ENCODE measurements at places on chromosomes 4 and X. TPM values are rescaled to one million over a fixed set of nuclear protein-coding genes. Genes with fewer than 3 reads are reported as not detected.

GRCh38 chr4:7377223-7377865, 57.4 kb downstream of the PSAPL1 start:
- no peaks in the 10 kb centered on the region for H3K36me3 ChIP-seq
- no peak overlapping the region for H3K4me3 ChIP-seq
- no peaks in the 10 kb centered on the region for H3K4me1 ChIP-seq

DNA sequence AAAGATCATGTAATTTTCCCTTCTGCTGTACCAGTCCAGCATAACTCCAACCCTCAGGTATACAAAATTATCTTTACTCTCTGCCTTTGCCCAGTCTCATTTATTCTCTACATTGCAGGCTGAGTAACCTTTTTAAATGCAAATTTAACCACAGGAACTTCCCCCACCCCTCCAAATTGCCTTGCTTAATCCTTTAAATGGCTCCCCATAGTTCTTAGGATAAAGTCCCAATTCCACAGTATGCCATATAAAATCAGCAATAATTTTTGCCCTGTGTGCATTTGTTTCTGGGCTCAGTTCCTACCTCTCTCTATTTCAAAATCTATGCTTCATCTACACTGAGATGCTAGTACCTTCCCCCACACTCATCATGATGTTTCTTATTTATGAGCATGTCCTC, 879.7 kb downstream of the RPA4 start:
- H3K27me3 ChIP-seq: no peaks in the 10 kb centered on the region
- no peaks in the 10 kb centered on the region for H3K4me1 ChIP-seq
- no peaks in the 10 kb centered on the region for H3K36me3 ChIP-seq

GRCh38 chr4:113043591-113043990, 5.9 kb upstream of the ANK2 start:
- H3K4me1 ChIP-seq: no peaks in the 10 kb centered on the region
- DNase-seq: no peak
- no peak overlapping the region for H3K4me3 ChIP-seq
- H3K36me3 ChIP-seq: no peaks in the 10 kb centered on the region

The CT55 gene
- total RNA-seq: not detected
